HS-5 (cell line): ENCODE measurements at places on chromosomes 4 and X.

- no peak for DNase-seq
Observed at GRCh38 chrX:20967725-20968124, 406.5 kb upstream of the CNKSR2 start.

- peak; percentile 20 for DNase-seq
Observed at GRCh38 chr4:42371305-42372252, 25.7 kb upstream of the SHISA3 start.

DNA sequence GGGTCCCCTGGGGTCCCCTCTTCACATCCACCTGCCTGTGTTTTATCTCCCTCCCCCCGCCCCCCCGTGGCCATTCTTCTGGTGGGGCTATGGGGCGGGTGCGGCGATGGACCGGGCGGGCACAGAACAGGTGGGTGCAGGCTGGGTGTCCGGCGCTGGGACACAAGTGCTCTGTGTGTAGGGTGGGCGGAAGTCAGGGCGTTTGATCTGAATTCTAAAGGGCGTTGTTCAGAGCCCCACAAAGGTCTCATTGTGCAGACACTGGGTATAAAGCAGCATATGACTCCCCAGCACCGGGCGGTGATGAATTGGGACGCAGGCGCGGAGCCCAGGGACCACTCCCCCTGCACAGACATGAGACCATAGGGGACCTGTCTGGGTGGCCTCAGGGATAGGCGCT lies at the start of gene GJB1:
TSS of gene GJB1 (plus strand) at position 296 of the 400 bp plus-strand sequence. CDS start 484 bp downstream, outside the sequence.
- DNase-seq: no peak

DNA sequence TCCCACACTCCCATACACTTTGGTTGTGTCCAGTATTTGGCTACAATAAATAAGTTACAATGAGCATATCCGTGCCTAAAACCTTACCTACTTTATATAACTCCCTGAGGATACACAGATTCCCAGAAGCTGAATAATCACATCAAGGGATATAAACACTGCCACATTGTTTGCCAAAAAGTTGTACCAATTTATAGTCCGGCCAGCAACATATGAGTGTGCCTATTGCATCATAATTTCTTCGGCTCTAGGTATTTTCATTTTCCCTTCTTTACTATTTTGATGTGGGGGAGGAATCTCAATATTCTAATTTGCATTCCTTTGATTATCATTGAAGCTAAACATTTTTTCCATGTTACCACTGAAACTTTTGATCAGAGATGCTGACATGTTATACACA lies 146.4 kb downstream of the PCDH19 start:
- no peak for DNase-seq

GRCh38 chrX:136086521-136086920 lies 60.8 kb upstream of the FHL1 start:
- no peak for DNase-seq

GRCh38 chr4:48623182-48623780 lies 133.2 kb downstream of the ZAR1 start:
- DNase-seq: no peak

GRCh38 chr4:174537634-174538033 lies 15.3 kb upstream of the HPGD start:
- DNase-seq: no peak

- no peak for DNase-seq
Observed at GRCh38 chrX:126165721-126166461, at the start of gene DCAF12L2. Gene DCAF12L2, minus strand, starts transcription at chrX:126166289. Its CDS starts 365 bp downstream, at chrX:126165924.

DNA sequence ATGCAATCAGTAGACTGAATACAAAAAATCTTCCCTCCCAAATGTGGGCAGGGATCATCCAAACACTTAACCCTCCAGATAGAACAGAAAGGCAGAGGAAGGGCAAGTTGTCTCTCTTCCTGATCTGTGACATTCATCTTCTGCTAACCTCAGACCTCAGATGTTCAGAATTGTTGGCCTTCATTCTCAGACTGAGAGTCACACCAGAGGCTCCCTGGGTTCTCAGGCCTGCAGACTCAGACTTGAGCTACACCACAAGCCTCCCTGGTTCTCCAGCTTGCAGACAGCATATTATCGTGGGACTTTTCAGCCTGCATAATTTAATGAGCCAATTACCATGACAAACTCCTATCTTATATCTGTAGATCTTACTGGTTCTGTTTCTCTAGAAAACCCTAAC lies 1471.6 kb upstream of the ADGRL3 start:
- DNase-seq: no peak

DNA sequence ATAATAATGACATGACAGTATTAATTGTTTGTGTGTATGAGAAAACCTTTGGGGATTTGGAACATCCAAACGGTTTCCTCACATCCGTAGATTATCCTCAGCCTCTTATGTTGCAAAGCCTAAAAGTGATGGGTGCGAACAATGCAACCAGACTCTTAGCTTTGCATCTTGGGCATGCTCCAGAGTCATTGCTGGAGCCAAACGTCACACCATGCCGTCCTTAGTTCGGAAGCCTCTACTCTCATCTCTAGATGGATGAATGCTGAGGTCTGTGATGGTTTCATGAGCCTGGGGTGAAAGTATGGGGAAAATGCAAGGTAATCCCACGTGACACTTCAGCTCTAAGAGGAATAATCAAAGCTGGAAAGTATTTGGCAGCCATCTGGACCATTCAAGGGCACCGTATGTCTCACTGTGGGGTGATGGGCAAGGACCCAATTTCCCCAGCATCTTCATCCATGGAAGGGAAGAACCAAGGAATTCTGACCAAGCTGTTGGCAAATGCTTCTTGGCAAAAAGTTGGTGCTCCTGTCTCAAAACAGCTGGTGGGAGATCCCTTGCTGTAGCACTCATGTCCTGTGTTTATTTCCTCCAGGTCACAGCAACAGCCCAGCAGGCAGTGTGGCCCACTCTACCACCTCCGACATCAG lies 6.3 kb upstream of the RTL5 start:
- no peak for DNase-seq

DNA sequence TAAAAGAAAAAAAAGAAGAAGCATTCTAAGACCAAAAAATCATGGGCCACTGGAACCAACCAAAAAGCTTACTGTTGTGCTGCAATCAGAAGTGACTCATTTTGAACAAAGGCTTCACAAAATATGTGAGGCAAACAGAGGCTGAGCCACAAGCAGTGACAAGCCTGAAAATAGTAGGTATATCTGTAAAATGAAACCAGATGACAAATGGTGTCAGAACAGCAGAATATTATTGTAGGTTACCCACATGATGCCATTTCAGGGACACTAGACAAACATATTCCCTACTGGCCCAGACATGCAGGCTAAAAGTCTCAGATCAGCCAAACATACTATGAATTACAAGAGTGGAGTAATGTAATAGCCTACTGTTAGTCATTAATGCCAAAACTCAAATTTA lies 1301.8 kb upstream of the DIAPH2 start:
- no peak for DNase-seq

GRCh38 chrX:44873415-44874276 lies 658 bp downstream of the KDM6A start:
- DNase-seq: no peak

- no peak for DNase-seq
Observed at GRCh38 chr4:168900080-168900479, 110.0 kb downstream of the CBR4 start.

- DNase-seq: no peak
Observed at GRCh38 chr4:10875144-10875799, 190.7 kb upstream of the CLNK start.

DNA sequence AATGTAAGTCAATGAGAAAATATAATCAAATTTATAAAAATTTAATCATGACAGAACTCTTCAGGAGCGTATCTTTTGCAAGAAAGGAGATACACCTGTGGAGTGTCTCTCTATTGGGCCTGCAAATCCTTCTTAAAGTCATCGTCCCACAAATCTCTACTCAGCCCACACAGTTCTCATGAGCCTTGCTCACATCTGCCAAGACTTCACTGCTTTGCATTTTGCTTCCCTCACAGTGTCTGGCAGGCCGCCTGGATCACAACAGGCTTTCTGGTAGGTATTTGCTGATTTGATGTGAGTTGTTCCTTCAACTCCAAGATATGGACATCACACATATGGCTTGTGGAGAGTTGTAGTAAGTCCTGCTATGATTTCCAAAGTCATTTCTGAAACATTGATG lies 183.1 kb upstream of the ARX start:
- DNase-seq: no peak

DNA sequence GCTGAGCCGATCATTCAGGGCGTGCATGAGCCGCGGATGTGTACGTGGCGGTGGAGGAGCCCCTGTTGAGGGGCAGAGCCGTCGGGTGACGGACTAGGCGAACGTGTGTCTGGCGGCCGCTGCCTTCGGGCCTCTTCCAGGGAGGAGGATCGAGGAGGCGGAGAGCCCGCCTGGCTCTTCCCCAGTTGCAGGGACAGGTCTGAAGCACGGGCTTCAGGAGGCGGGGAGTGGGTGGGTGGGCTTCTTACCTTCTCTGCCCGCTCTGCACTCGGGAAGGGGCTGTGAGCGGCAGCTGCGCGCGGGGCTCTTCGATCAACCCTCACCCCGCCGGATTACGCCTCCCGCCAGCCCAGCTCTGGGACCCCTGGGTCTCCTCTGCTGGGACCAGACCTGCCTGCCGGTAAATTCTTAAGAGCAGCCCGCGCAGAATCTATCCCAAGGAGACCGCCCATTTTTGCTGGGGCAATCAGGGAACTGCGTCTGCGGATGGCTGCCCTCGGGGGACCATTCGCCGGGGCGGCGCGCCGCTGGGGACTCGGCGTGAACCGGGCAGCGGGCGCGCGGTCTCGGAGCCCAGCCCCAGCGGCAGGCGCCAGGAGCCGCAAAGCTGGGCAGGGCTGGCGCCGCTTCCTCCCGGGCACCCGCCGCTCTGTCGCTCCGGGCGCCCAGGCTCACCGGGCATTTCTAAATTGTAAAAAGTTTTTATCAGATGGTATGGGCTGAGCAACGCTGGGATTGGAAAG lies 4.9 kb downstream of the PLAC8 start:
- no peak for DNase-seq

DNA sequence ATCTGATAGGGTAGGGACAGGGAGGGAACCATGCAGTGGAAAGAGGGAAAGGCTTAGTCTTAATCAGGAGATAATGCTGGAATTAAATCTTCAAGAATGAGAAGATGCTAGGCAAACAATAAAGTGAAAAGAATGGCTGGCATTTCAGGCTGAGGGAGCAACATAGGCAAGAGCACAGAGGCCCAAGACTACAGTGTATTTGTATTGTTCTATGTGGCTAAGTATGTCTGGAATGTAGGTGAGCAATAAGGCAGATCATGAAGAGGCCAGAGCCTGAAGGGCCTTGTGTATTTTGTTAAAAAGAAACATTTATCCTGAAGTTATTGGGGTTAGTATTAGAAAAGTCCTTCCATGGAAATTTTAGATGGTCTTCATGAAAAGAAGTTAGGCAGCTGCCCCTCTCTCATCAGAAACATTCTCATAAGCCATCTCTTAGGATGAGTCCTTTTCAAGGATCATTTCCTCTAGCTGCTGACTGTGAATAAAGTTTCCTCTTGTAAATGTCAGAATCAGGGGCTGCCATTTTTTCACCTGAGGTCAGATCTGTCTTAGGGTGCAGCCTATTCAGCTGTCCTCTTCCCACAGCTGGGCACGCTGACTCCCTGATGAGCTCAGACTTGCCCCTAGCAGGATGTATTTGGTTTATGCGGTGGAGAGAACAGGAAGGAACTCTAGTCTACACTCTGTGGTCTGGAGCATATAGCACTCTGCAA lies 46.3 kb downstream of the ATP10D start:
- DNase-seq: peak; percentile 53

DNA sequence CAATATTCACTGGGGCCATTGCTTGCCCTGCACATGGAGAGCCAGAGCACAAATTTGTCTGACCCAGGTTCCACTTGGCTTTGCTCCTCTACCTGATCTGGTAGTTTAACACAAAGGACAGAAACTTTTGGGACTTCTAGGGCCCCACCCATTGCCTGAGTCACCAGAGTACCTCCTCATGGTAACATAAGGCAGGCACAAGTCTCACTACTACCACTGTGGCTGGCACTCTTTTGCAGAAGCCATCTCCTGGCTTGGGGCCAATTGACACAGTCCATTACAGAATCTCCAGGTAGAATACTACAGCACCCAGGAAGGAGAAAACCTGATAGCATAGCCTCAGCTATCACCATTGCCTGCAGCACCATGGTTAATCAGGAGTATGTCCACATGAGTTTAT lies 52.6 kb upstream of the NAP1L2 start:
- DNase-seq: no peak

DNA sequence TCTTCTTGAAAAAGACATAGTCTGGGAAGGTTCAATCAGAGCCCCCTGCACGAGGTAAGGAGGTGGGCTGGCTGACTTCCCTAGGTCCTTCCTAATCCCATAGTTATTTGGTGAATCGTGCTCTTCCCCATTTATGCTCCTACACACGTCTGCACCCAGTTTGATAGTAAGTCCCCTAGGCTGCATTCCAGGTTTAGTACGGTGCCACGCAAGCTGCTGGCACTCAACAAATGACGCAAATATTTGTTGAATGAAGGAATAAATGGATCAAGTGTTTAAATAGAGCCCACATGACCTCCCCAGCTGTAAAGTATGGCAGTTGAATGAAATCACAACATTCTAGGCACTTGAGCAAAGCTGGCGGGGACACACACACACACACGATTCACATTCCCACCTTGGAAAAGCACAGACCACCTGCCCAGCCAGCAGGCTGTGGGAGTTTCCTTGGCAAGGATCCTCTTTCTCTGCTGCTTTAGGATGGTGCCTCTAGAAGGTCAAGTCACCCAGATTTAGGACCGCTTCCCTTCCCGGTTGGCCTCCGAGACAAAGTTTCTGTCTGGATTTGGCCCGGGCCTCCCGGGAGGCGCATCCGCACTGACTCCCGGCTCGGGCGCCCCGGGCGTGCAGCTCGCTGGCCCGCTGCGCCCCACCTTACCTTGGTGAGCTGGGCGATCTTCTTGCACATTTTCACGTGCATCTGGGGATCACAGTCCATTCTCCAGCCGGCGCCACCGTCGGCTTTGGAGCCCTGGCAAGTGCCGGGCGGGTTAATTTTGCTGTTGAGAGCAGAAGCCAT lies 721 bp downstream of the FAM184B start:
- DNase-seq: no peak

DNA sequence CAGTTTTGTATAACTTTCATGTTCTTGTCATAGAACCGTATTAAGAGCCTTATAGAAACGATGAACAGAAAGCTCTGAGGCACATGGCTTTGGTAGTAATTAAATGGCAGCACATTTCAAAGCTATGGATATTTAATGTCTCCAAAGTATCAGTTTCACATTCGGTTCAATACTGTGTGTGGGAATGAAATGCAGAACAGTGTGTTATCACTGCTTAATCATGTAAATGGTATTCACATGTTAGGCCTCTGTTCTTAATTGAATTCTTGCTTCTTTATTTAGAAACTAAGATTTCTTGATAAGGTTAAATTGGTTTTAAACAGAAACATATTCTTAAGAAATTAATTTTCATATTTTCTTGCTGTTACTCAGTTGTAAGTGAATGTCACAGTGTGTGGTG lies 701.0 kb upstream of the PITX2 start:
- DNase-seq: no peak
